ENCODE measurements at places on chromosomes 5 and 9.

- DNase-seq, result no peak
These were observed 183.2 kb downstream of the DENND1A start for GRCh38 chr9:123746765-123747164.

DNA sequence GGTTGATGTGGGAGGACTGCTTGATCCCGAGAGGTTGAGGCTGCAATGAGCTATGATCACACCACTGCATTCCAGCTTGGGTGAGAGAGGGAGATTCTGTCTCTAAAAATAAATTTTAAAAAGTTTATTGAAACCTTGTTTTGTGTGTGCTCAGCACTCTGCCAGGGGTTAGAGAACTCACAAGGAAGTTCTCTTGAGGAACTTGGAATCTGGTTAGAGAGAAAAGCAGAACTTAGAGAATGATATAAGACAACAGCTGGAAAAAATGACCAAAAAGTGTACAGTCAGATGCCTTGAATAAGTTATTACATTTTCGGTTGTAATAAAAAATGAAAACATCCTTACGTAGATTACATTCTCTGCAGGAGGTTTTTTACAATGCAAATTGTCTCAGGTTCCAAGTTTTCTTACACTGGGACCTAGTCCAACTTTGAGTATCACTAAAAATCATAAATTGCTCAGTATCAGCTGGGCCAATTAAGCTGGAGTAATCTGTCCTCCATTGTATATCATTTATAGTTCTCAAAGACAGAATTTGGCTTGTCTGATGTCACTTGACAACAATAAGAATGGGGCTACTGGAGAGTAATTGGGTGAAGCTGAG is 21.7 kb upstream of the TENT2 start:
- no peak for DNase-seq

GRCh38 chr5:172008689-172009141 is 2.3 kb upstream of the FBXW11 start:
- no peak for DNase-seq

DNA sequence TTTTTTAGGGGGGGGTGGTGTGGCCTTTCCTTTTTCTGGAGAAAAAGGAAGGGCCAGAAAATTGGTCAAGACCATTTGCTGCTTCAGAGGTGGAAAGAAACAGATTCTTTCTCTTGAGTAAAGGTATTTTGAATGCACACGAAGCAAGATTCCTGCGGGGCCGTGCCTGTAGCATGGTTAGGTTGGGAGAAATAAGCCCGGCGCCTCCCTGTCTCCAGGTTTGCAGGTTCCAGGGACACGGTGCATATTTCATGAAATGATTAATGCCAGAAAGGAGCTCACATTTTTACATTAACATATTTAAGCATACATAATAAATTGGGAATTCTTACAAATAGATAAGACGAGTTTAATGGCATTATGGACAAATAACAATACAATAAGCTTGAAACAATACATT is 409.5 kb upstream of the IRX1 start:
- DNase-seq, result no peak

DNA sequence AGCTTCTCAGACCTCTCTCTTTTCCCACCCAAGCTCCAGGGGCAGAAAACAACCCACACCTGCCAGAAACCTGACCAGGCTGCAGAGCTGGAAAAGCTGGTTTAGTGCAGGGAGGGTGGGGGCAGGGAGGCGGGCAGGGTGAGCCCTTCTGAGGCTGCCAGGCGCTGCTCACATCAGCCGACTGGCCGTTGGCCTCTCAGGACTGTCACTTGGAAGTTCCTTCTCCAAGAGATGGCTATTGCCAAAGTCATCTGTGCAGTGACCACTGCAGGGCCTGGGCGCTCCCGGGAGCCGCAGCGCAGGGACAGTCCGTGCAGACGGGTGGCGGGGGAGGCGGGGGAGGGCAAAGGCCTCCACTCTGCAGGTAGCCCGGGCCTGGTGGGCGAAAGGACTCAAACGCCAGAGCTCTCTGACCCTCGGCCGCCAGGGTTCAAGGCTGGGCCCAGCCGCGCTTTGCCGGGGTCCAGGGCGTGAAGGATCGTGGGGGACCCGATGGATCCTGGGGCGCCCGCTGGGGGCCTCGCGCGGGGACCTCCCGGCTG is 205.0 kb upstream of the IER5L start:
- no peak for DNase-seq

- DNase-seq, result no peak
These were observed 47.1 kb downstream of the MAT2B start for GRCh38 chr5:163552536-163552935.

DNA sequence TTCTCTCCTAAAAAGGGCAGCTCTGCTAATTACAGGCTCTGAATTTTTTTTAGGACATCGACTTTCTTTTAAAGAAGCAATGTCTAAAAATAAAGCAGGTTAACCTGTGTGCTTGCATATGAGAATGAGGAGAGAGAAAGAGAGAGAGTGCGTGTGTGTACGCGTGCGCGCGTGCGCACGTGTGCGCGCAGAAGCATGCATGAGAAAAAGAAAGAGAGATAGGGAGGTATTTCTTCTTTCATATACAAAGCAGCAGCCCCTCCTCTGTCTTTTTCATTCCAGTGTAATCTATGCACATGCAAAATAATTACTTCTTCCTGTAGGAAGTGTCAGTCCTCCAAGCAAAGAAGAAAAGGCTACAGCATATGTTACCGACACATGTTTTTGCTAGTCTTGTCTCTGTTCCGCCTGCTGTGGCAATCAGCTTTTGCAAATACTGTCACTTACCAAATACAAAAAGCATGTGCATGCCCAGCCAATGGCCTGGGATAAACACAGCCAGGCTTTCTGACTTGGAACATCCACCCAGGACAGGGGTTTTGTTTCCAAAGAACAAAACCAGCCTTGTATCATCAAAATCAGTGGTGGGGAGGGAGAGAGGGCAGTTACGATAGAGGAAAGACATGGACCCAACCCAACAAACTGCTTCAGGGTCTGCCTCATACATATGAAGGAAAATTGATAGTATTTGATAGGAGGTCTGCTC is 252.3 kb upstream of the SLC24A2 start:
- DNase-seq, result no peak

DNA sequence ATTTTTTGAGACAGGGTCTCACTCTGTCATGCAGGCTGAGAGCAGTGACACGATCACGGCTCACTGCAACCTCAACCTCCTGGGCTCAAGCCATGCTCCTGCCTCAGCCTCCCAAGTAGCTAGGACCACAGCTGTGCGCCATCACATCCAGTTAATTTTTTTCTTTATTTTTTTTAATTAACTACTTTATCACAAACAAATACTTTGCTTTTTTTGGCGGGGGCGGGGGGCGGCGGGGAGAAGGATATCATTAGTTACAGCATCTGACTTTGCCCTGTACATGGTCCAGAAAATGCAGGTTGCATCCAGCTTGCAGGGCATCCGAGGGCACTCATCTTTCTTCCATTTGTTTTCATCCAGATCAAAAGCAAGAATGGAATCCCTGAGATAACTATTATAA is 201.8 kb upstream of the IER5L start:
- DNase-seq, result no peak

- no peak for DNase-seq
These were observed 107.0 kb downstream of the GPBP1 start for GRCh38 chr5:57280853-57281252.

GRCh38 chr5:123087173-123088030 is 1.6 kb upstream of the PRDM6 start:
- DNase-seq, result no peak

DNA sequence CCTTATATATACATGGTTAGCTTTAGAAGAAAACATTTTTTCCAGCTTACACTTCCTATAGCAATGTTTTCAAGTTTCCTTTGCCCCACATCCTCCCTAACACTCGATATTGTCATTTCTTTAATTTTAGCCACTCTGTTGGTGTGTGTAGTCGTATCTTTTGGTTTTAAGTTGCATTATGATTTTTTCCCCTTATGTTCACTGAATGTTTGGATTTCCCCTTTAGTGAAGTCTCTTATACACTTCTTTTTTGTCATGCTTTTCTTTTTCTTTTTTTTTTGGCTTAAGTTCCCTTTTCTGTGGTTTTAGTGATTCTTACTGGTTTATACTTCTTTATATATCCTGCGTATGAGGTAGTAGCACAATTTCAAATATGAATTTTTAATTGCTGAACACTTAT is 58.8 kb downstream of the KDM4C start:
- DNase-seq, result no peak

- DNase-seq, result no peak
These were observed 49.2 kb downstream of the ANXA1 start for GRCh38 chr9:73200694-73201452.

DNA sequence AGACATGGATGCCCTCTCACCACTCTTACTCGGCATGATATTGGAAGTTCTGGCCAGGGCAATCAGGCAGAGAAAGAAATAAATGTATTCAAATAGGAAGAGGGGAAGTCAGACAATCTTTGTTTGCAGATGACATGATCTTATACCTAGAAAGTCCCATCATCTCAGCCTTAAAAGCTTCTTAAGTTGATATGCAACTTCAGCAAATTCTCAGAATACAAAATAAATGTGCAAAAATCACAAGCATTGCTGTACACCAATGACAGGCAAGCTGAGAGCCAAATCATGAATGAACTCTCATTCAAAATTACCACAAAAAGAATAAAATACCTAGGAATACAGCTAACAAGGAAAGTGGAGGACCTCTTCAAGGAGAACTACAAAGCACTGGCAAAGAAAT is 2190.4 kb downstream of the MAT2B start:
- no peak for DNase-seq

- DNase-seq, result no peak
These were observed 25.9 kb upstream of the CFAP157 start for GRCh38 chr9:127680846-127681245.

DNA sequence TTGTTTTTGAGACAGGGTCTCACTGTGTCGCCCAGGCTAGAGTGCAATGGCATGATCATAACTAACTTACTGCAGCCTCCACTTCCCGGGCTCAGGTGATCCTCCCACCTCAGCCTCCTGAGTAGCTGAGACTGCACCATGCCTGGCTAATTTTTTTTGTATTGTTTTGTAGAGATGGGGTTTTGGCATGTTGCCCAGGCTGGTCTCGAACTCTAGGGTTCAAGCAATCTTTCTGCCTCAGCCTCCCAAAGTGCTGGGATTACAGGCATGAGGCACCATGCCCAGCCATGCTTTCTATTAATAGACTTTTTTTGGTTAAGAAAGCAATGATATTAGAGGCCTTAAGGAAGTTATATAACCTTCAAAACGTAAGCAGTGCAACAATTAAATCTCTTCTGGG is 23.3 kb downstream of the CLTA start:
- DNase-seq, result no peak

GRCh38 chr5:138949988-138950387 is 74.9 kb upstream of the LRRTM2 start:
- DNase-seq, result no peak

DNA sequence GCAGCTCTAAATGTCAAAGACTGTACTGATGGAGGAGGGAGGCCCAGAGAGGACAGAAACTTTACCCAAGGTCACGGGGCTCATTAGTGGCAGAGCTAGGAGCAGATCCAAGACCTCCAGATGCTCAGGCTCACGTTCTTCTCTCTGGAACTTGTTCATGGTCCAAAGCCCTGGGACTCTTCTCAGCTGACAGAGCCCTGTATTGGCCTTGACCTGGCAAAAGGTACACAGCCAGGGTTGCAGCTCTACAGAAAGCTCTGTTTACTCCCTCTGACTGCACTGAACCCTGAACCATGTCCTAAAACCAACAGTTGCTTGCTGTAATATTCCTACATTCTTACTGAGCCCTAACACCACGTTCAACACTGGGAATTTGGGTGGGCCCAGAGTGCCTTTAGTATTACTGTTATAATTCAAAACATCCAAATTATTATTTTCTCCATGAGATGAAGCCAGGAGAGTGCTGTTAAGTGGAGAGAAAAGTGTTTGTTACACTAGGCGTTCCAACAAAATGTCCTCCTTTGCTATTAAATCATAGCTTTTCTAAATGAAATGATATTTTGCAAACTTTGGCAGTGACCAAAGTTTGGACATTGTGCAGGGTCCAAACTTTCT is 602.4 kb upstream of the CLINT1 start:
- DNase-seq, result no peak

GRCh38 chr9:108053555-108054061 is 564.0 kb upstream of the KLF4 start:
- peak; percentile 12 for DNase-seq

DNA sequence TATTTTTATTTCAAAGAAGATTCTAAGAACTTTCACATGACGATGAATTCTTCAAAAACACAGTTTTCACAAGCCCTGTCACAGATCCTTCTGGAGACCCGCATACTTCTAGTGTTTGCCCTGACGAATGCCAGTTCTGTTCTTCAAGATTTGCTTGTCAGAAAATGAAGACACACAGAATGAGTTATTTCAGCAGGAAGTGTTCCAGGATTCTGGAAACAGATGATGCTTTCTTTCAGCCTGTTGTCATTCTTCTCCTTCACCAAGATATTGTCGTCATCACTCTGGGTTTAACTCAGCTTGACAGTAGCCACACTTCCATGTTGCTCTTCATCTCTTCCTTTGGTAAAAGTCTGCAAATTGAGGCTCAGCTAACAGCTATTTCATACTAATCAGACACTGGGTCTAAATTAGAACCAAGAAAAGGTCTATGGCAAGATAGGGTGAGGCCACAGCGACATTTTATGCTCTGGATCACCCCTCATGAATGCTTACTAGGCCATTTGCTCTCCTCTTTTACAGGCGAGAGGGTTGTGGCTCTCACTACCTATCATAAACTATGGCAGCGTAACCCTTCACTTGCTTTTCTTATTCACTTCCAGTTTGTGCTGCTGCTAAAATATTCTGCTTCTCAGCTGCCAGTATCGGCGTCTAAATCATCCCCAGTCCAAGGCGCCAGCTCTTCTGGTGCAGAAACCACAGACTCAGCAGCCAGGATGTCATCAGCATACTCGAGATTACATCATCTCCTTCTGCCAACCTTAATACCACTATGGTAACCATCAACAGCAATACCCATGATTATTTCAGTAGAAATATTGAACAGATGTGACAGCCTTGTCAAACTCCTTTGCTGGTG is 159.6 kb upstream of the TBCA start:
- DNase-seq, result no peak

DNA sequence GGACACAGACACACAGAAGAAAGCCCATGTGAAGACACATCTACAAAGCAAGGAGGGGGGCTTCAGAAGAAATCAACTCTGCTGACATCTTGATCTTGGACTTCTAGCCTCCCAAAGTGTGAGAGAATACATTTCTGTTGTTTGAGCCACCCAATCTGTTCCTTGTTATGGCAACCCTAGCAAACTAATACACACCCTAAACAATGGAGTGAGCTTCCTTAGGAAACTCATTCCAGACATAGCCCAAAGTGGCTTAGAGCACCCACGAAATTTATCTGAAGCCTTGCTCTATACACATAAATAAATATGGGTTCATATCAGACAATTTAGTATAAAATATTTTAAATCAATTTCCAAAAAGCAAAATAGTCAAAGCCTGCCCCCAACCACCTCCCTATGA is 7.6 kb upstream of the TBC1D2 start:
- DNase-seq, result no peak

GRCh38 chr5:124752854-124753720 is 6.6 kb upstream of the ZNF608 start:
- no peak for DNase-seq

GRCh38 chr5:100311806-100312205 is 223.4 kb upstream of the FAM174A start:
- DNase-seq, result no peak

GRCh38 chr5:76688836-76689235 is 27.1 kb upstream of the F2R start:
- DNase-seq, result no peak

- no peak for DNase-seq
These were observed 14.6 kb upstream of the TNIP1 start for GRCh38 chr5:151095341-151096000.

All from thoracic aorta (tissue), 2 donors.